Inflammatory macrophage (primary cell): ENCODE measurements at places on chromosomes 5 and 9.
A peak's percentile ranks its signal among the peaks of the same experiment; 100 is the strongest.

- DNase-seq, result no peak
Measured at GRCh38 chr9:34381323-34381722, 4.6 kb upstream of the MYORG start.

DNA sequence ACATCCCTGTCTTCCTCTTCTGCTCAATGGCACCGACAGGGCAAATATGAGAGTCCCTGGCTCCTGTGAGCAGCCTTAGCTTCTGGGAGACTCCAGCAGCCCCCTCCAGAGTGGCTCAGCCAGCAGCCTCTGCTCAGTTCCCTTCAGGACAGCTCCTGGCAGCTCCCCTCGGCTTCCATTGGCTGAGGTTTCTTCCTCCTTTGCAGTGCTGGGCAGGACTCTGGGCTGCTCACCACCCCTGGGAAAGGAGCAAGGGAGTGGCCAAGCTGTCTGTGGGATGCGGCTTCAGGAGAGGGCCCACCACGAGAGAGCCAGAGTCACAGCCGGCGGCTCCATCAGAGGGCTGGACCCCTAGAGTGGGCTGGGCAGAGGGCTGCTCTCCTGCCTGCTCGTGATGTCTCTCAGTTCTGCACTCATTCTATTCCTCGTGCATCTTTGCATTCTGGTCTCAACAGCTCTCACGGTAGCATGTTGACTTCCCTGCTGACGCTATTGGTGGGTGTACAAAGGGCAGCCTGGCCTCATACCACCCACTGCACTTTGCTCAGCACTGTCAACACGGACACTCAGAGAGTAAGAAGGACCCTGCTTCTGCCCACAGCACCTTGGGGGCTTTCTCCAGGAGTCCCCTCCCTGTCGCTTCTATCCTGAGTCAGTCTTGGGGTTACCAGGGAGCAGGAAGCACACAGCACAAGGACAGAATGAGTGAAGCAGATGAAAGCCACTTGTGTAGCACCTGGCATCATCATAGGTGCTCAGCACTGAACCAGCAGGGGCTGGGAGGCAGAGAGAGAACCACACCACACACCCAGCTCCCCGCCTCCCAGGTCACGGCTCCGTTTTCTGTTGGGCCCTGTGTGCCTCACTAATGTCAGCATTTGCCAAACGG is 80.9 kb upstream of the ALDH1B1 start:
- no peak for DNase-seq

DNA sequence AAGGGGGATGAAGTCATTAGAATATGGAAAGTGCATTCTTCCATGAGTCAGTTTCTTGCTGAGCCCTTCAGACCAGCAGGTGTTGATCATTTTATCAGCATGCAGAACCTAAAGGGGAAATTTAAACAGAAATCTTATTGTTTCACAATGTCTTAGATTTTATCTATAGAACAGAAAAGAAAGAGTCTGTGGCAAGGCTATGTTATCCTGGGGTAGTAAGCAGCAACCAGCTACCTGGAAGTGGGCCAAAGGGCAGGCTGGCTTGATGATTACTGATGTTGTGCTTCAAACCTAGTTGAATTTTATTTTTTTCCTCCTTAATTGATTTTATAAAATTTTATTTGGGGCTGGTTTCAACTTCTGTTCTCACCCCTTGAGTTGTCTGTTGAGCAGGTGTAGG is 101.5 kb downstream of the LRRC70 start:
- no peak for DNase-seq

GRCh38 chr5:33423018-33423630 is 17.6 kb upstream of the TARS1 start:
- DNase-seq, result peak; percentile 34

DNA sequence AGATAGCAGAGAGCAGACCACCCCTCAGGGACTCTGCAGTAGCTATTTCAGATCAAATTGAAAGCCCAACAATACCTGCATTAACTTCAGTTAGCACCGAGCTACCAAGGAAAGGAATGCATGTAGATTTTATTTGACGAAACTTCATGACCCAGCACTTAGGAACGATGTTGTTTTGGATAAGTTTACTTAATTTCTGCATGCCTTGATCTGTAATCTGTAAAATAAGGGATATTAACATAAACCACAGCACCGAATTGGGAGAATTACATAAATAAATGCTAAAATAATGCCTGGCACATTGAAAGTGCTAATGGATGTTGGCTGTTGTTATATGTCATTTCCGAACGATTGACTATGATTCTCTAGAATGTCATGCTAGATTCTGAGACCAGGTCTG is 435.8 kb upstream of the CLINT1 start:
- DNase-seq, result no peak

GRCh38 chr5:133198511-133198910 is 146.7 kb downstream of the HSPA4 start:
- DNase-seq, result no peak

DNA sequence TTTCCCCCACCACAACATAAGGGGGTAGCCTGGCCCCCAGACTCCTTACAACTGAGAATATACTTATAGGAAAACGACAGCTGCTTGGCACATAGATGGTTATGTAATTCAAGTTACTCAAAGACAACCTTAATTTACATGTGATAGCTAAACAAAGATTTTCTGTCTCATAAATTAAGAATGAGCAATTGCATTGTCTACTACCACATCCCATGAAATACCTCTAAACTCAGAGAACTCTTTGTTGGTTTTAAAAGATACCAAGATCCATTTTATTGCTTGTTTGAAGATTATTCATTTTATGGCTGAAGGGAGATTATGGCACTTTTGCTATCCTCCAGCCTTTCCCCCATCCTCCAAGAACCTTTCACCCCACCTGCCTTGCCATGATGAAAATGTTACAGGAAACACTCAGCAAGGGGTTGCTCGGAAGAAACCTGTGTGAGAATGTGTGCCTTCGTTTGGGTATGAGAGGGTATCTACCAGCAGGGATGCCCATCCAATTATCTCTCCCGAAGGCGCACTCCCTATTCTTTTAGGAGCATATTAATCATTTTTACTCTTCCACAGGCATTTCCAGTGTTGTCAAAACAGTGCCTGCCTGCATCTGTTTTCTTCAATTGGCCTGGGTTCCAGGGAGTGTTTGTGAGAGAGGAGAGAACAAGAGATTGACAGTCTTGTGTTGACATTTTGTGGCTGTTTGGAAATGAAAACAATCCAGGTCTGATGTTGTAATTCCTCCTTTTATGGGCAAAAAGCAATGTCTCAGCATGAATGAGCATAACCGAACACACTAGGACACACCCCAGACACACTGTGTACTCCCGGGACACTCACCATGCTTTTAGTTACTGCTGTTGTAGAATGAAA is 208.0 kb upstream of the ANKRD55 start:
- peak; percentile 76 for DNase-seq

DNA sequence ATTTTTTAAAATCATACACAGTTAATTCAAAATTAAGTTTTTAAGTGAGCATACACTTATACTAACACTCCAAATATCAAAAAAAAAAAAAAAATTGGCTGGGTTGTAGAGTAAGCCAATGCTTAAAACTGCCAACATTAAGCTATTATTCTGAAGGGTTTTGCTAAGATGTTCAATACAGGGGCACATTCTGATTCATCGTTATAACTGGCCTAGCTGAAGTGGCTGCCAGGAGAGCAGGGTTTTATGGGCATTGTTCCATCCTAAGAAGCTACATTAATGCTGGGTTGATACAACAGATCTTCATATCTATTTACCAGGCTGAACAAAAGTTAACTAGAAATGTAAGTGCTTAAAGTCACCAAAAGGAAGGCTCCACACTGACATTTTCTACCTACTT is 13.4 kb downstream of the ELAVL2 start:
- DNase-seq, result no peak

GRCh38 chr9:135809166-135809565 is 98.2 kb downstream of the CAMSAP1 start:
- DNase-seq, result no peak

GRCh38 chr5:154238776-154239481 is 48.4 kb downstream of the GALNT10 start:
- no peak for DNase-seq

GRCh38 chr5:40524677-40525076 is 155.0 kb upstream of the PTGER4 start:
- no peak for DNase-seq

DNA sequence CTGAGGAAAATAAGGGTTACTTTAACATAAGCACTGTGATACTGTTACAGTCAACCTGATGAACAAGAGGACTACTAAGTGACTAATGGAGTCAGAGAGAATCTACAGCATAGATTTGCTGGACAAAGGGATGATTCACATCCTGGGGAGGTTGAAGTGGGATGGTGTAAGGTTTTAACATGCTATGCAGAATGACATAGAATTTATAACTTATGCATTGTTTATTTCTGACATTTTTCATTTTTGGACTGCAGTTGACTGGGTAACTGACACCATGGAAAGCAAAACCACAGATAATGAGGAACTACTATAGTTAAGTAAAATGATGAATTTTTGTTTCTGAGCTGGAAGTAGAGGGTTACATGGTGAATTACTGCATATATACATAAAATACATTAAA is 389.2 kb downstream of the MAT2B start:
- peak; percentile 12 for DNase-seq

DNA sequence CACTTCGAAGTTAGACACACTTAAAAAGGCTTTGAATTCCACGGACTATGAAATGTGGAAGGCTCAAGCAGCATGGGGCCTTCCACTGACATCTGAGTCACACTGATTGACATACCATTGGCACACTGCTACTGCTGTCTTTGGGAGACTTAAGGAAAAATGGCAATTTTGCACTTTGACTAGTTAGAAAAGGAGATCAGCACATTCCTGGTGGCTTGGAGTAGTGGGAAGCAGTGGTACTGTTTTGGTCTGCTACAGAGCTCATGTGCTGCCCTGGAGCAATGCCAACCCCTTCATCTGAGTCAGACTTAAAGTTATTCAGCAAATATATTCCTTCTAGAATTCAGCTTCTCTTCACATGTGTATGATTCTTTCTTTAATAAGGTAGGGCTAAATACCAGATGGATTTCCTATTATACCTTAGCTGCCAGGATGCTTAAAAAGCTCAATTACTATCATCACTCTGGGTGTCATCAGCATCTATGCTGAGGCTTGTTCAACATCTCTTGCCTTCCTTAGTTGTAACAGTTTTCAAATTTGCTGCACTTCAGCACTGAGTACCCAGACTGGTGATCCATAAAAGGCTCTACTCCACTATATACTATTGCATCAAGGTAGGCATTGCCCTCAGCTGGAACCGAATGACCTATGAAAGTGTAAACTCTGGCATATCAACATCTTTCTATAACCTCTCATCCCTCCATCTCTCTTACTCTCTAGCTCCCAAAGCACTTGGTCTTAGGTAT is 42.3 kb upstream of the MOCS2 start:
- no peak for DNase-seq

DNA sequence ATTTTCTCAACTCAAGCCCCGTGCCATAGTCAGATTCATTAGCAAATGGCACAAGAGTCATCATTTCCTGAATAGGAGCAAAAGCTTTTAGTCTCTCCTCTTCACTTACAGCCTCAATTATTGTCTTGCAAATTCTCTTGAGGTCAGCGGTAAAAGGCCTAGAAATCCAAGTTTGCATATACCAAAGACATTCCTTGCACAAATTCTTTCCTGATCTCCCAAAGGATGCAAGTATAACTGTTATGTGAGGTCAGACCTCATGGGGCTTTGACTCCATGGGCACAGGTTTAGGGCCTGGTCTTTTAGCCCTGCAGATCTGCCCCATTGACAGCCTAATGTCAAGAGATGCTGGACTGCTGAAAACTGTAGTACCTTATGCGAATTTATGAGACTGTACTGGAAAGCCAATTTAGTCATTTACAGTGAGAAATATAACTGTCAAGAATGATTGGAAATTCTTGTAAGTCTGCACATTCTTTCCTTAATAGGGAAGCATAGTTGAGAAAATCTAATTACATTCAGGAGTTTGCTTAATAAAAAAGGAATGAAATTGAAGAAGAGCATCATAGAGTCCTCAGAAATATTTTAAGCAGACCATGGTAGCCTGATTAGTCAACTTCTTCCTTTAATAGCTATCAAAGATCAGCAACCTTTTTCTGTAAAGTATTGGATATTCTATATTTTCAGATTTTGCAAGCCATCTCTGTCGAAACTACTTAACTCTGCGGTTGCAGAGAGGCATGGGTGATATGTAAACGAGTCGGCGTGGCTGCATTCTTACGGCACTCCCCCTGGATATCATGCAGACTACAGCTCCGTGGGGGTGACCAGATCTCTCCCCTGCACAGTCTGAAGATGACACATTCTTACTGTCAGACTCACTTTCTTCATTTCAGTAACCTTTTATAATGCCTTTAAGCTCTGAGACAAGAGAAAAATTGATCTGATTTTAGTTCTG is 45.2 kb downstream of the GCNT4 start:
- DNase-seq, result no peak

DNA sequence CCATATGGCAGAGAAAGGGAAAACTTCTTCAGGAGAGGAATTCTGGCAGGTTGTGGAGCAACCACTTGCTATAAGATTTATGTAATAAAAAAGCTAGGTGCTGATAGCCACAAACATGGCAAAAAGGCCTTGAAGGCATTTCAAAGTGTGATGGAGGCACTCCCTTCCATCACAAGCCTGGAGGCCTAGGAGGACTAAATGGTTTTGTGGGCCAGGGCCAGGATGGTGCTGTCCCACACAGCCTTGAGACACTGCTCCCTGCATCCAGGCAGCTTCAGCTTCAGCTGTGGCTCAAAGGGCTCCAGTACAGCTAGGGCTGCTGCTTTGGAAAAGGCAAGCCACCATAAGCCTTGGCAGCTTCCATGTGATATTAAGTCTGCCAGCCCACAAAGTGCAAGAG is 632.8 kb downstream of the BRINP1 start:
- DNase-seq, result no peak

GRCh38 chr5:146510559-146511125 is 5.3 kb downstream of the GPR151 start:
- DNase-seq, result peak; percentile 15

GRCh38 chr5:173733021-173733420 is 116.6 kb upstream of the BOD1 start:
- no peak for DNase-seq

DNA sequence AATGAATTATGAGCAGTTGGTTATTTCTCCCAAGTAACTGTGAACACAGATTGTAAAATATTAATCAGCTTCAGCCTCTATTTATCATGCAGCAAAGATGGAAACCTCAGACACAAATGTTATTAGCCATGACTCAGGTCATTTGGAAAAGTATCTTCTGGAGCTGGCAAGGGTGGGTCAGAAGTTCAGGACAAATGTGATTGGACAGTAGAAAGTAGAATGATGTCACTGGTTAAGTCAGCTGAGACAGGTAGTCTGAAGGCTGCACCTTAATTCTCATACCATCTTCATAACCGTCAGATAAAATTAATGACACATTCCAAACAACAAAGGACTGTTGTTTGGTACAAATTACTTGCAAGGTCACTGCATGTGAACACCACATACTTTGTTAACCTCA is 140.2 kb downstream of the EMB start:
- no peak for DNase-seq
